ENCODE measurements at places on chromosomes 5 and 9.
A peak's percentile ranks its signal among the peaks of the same experiment; 100 is the strongest.

DNA sequence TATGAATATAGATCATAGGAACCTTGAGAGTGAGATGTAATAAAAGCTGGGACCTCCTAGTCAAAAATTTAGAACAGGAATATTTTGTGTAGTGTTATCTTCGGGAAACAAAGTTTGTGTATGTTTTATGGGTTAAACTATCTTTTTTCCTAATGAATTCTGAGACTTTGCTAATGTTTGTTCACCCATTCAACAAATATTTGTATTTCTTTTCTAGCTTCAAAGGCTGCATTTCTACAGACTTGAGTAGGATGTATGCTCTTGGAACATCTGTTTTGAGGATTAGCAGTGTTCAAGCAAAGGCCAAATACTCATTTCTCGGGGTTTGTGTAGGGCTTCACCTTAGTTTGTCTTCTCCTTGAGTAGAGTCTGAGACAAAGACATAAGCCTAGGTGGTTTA is 16.2 kb downstream of the NDUFS4 start:
- DNase-seq: no peak

DNA sequence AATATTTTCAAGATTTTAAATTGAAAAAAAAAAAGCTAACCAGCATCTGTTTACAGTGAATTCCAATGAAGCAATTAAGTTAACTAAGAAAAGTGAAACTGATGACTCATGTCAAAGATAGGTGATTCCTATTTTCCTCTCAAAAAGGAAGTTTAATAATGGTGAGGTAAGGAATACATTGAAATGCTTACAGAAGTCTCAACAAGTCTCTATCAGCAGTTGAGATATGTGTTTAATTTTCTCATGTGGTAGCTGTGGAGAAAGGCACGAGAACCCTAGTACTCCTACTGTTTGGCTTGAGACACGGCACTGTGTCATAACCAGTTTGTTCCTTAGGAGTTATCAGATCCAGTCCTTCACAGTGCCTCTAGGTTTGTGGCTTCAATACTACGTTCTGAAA is 114.5 kb downstream of the SLC25A46 start:
- DNase-seq: no peak

DNA sequence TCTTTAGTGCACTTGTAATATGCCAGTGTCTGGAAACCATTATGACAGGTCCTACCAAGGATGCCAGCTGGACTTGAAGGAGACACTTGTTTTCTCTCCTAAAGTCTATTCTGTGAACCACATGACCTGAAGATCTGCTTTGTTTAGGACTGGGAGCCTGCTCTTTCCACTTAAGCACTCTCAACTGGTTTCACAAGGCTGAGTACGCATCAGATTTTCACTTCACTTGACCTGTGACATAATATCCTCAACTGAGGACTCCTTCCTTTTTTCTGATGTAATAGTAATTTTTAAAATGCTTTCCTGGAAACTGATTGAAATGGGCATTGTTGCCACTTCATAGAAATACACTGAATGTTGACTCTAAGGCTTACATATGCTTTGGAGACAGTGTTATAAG is 52.2 kb downstream of the PDE8B start:
- no peak for DNase-seq

DNA sequence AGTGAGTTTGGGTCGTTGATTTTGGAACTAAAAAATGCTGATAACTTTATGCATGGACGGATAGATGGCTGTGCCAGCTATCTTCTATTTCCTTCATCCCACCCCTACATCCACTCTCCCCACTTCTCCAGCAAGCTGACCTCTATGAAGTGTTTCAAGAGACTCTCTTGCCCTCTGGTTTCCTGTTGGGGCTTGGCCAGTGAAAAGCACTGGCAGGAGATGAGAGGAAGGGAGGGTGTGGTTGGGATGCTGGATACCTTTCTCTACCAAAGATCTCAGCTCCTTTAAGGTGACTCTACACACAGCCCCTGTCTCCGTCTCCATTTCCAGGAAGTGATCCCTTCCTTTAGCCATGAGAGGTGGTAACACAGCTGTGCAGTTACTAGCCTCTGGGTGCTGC is 30.0 kb upstream of the JMY start:
- DNase-seq: no peak

- no peak for DNase-seq
Observed at GRCh38 chr5:104821606-104822005, 1259.0 kb upstream of the NUDT12 start.

DNA sequence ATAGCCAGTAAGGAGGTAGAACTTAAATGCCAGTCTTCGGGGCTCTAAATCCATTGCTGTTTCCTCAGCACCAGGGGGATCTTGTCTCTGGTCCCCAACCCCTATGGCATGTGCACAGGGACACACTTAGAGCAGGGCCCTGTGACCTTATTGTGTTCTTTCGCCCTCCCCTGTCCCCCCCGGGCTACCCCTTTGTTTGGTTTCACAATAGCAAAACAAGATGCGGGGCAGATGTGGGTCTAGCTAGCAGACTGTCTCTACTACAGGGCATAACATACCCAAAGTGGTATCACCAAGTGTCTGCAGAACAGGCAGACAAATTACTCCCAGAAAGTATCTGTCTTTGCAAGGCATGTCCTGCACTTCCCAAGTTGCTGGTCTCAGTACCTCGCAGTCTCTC is 2.1 kb downstream of the FBLL1 start:
- DNase-seq: no peak

GRCh38 chr9:27703216-27703980 is 130.1 kb upstream of the C9orf72 start:
- DNase-seq: no peak

- DNase-seq: no peak
Observed at GRCh38 chr5:8842971-8843551, 702.8 kb downstream of the SEMA5A start.

GRCh38 chr9:68844631-68845612 is 139.9 kb downstream of the PIP5K1B start:
- peak; percentile 3 for DNase-seq

DNA sequence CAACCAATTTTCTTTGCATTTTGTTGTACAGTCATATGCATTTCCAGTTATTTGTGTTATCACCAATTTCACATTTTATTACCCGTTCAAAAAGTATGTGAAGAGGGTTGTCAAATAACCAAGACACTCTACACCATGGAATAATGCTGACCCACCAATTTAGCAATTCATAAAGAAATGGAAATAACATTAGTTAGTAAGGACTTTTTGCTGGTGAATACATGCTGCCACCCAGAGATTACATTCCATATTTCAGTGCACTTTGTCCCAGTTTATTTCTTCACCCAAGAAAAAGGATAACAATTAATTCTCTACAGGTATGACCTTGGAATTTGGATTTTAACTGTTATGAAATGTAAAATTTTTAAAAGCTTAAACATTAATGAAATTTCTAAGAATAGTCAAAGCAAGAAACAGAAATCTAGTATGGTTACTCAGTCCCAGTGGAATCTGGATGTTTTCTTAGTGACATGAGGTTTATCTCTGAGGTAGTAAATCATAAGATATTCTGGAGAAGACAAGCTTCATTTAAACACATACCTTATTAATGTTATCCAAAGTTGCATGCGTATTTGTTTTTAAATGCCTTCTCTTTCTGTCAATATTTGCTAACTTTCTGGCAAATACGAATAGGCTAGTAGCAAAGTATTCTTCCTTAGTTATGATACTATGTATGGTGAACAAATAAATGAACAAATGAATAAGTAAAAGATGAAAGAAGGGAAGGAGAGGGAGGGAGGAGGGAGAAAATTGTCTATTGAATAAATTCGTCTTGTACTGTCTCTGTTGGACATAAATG is 100.6 kb downstream of the CETN3 start:
- DNase-seq: no peak

- DNase-seq: no peak
Observed at GRCh38 chr5:130923543-130924124, 241.4 kb downstream of the HINT1 start.

DNA sequence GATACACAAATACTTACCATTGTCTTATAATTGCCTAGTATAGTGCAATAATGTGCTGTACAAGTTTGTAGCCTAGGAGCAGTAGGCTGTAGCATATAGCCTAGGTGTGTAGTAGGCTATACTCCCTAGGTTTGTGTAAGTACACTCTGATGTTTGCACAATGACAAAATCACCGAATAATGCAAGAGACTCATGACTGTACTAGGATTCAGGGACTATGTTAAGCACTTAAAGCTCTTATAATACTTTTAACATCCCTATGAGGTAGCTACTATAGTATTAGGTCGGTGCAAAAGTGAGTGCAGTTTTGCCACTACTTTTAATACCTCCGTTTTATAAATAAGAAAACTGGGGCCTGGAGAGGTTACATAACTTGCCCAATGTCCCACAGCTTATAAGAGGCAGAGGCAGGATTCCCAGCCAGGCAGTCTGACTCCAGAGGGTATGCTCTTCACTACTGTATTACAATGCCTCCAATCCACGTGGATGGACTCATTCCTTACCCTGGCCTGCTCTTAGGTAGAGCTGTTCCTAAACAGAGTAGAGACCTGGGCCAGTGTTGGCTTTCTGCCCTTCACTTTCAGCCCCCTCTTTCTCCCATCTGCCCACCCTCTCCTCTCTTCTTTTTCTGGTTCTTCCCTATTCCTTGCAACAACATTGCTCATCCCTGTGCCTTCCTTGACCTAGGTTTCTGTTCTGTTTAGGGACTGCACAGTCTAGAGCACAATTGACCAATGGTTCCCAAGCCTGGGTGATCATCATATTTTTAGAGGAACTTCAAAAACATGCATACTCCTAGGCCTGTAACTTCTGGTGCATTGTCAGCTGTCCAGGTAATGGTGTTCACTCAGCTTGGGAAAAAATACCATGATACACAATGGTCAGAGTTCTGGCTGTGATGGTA is 114.0 kb downstream of the CARTPT start:
- DNase-seq: no peak

DNA sequence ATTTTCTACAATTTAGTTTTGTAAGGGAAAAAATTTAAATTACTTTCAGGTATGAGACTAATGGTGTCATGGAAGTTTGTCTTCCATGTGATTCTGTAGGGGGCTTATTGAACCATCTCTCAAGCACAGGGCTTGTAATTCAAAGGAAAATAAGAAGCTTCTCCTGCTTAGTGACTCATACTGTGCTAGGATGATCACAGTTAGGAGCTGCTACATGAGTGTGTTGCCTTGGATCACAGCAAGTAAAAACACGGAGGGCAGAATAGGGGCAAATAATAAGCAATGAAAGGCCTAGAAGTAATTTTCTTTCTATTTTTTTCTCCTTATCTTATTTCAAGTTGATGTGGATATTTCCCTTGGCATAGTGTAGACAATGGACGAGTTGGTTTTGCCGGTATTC is 28.9 kb downstream of the TMEM167A start:
- DNase-seq: no peak

GRCh38 chr5:54446379-54446732 is 9.1 kb upstream of the HSPB3 start:
- no peak for DNase-seq

GRCh38 chr9:129580211-129580915 is 40.5 kb downstream of the C9orf50 start:
- no peak for DNase-seq

DNA sequence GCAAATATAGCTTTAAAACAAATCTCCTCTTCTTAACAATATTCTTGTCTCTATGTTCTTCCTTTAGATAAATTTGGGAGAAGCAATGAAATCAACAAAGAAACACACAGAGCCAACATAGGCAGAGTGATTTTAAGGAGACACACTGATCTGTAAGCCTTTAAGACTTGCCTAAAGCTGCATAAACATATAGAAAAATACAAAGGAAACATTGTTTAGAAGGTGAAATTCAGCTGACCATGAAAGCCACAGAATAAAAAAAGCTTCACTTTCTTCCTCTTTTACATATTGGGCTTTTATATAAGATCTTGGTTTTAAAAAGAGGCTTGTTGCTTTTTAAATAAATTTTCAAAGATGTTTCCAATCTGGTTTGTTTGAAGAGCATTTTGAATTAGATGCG is 1277.5 kb downstream of the EFNA5 start:
- no peak for DNase-seq

GRCh38 chr5:6556089-6556801 is 76.6 kb downstream of the NSUN2 start:
- no peak for DNase-seq

GRCh38 chr5:157187046-157187754 is 6.6 kb downstream of the ITK start:
- DNase-seq: no peak

DNA sequence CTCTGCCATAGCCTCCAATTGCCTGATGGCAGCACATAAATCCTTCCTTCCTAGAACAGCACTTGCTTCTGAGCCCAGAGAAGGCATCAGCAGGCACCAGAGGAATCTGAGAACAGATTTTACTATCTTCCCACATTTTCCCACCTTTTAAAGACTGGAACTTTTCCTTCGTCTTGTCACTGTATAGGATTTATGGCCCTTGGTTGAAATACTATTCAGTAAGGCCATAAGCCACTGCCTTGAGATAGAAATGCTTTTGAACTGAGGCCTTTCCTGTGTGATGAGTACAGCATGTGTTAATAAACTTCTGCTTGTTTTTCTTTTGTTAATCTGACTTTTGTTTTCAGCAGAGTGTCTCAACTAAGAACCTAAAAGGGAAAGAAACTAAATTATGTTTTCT is 84.3 kb downstream of the MRPS27 start:
- DNase-seq: no peak

- no peak for DNase-seq
Observed at GRCh38 chr5:125272357-125272756, 525.9 kb upstream of the ZNF608 start.

GRCh38 chr5:96280946-96281393 is 152.1 kb downstream of the PCSK1 start:
- DNase-seq: no peak

DNA sequence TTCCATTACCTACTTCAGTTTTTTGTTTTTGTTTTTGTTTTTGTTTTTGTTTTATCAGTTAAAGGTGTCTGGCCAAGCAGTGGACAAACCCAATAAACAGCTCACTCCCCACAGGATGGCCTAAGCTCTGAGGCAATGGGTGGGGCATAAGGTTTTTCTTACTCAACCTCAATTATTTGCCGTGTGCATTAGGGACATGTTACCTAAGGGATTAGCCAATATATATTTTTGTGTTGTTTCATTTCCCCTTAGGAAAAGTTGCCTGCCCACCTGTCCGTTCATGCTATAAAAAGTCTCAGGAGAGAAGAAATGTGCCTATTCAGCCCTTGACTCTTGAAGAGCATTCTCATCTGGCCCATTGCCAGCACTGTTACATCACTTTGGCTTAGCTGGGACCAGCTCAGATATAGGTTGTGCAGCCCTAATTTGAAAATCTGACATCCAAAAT is 7.3 kb downstream of the SH3RF2 start:
- no peak for DNase-seq

DNA sequence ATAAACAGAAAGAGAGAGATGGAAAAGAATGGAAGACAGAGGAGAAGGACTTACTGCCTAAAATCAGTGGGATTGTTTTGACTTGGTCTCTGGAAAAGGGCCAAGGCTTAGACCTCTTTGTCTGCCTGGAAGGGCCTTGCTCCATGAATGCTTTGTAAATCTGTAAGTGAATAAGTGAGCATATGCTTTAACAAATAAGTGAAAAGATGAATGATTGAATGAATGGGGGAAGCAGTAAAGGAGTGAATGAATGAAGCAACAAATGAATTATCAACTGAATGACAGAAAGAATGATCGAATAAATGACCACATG is 5.5 kb downstream of the KCNIP1 start:
- no peak for DNase-seq

GRCh38 chr5:133006653-133007052 is 19.7 kb downstream of the ZCCHC10 start:
- DNase-seq: no peak

GRCh38 chr9:88272986-88273385 is 115.3 kb upstream of the SPIN1 start:
- DNase-seq: no peak
